ENCODE measurements at places on chromosomes 11 and 22.
A peak's percentile ranks its signal among the peaks of the same experiment; 100 is the strongest.

DNA sequence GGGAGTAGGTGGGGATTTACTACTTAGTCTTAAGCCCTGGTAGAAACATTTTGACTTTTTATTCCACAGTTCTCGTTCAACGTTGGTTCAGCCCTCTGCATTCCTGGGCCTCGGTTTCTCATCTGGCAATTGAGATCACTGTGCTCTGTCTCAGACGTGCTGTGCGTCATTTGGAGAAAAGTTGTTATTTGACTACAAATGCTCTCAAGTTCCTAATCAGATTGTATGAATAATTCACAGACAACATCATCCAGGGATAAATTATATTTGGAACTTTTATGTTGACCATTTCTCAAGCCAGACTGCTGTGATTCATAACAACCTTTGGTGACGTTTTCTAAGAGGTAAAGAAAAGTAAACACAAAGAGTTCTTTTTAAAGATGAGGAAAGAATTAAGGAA is 69.2 kb downstream of the BLID start:
- DNase-seq: no peak

DNA sequence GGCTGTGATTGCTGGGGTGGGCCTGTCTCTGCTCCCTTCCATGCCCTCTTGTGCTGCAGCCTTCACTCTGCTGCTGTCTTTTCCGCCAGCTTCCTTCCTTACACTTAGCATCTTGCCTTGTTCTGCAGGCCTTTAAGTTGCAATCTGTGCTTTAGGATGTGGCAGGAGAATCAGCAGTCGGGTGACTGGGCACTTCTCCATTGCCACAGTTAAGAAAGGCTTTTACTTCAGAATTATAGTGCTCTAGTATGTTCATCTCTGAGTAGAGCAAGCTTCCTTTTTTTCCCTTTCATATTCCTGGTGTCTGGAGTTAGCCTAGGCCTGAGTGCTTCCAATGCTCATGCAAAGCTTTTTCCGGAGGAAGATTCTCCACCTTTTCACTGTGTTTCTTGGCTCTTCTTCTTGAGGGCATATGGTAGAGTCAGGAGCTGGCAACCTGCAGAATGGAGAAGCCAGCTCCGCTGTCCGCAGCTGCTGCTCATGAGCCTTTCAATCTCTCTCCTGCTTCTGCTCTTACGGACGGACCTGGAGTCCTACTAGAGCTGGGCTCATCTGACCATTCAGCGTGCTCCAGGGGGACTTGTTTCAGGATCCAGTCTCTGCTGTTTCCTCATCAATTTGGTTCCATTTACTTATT is 20.2 kb downstream of the PPP6R2 start:
- DNase-seq: no peak

DNA sequence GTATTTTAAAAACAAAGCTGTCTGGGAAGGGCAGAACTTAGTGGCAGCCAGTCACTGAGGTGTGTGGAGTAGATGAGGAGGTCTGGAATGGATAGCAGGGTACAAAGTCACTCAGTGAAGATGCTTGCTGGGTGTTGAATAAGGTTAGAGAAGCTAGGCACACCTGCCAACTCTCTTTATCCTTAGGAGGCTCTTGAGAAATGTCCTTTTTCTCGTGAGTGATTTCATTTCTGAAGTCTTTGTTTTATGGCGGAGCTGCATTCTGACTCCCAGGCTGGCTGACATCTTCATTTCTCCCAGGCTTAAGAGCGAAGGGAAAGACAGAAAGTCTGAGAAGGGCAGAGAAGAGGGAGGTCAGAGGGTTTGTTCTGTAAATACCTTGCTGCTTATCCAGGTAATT is 31.0 kb downstream of the CECR2 start:
- no peak for DNase-seq

DNA sequence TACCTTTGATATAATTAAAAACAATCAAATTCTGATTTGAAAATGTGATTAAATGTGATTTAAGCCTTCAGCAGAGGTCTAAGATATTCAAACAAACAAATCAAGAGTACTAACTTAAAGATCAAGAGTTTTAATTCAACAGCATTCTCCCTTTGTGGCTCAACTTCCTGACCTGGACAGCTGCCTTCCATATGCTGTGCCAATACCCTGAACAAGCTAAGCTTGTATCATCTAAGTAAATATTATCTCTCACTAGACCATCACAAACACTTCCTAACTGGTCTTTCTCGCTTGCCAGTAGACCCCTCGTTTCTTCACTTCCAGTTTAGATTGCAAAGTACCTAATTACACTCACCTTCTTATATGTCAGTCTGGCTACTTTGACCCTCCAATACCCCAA is 35.9 kb upstream of the P4HA3 start:
- no peak for DNase-seq

DNA sequence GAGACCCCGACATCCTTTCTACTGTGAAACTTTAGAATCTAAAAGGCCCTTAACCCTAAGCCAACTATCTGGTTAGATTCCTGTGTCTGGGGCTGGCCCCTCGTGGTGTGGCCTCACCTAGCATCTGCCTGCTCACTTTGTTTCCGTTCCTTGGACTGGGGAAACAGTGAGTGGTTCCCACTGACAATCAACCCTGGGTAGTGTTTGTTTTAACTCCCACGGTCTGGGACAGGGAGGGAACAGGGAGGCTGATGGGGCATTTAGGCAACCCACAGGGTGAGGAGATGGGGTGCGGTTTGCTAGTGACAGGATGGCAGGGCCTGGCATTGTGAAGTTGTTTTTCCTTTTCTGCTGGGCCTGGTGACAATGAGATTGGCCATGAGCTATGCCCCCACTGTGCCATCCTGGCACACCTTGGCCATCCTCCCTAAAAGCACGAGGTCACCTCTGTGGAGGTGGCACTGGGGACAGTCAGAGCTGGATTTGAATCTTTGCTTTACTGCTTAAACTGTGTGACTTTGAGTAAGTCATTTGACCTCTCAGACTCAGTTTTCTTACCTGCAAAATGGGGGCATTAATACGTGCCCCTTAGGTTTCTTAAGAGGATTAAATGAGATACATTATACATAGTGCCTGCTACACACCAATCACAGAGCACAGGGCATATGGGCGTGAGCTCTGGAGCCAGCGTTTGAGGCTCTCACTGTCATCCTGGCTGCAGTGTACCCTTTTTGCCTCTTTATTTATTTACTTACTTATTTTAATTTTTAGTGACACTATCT is 31.4 kb downstream of the CHRDL2 start:
- no peak for DNase-seq

DNA sequence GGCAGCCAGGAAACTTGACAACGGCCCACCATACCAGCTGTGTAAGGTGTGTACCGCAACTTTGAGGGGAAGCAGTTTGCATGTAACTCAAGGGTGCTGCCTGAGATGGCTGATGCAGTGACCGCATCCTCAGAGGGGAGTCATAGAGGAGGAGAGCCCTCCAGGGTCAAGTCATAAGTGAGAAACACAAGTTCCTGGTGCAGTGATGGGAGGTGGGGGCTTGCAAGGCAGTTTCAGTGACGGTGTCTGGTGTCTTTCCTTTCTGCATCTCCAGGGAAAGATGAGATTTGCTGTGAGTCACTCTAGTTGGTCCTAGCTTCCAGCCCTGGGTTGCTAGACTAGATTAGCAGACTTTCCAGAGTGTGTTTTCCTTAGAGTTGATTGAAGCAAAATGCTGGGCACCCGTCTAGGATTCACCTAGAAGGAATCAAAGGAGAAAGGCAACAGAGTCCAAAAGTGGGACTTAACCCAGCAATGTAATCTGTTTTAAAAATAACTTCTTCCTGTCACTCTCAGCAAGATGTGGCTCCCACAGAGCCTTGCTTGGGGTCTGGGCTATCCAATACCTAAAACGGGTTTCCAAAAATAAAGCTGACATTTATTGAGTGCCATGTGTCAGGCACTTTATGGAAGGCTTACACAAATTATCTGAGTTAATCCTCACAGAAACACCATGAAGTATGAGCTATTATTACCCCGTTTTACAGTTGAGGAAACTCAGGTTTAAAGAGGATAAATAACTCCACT is 265.4 kb upstream of the PLET1 start:
- no peak for DNase-seq

GRCh38 chr11:77661670-77662069 is 24.1 kb upstream of the CLNS1A start:
- no peak for DNase-seq

DNA sequence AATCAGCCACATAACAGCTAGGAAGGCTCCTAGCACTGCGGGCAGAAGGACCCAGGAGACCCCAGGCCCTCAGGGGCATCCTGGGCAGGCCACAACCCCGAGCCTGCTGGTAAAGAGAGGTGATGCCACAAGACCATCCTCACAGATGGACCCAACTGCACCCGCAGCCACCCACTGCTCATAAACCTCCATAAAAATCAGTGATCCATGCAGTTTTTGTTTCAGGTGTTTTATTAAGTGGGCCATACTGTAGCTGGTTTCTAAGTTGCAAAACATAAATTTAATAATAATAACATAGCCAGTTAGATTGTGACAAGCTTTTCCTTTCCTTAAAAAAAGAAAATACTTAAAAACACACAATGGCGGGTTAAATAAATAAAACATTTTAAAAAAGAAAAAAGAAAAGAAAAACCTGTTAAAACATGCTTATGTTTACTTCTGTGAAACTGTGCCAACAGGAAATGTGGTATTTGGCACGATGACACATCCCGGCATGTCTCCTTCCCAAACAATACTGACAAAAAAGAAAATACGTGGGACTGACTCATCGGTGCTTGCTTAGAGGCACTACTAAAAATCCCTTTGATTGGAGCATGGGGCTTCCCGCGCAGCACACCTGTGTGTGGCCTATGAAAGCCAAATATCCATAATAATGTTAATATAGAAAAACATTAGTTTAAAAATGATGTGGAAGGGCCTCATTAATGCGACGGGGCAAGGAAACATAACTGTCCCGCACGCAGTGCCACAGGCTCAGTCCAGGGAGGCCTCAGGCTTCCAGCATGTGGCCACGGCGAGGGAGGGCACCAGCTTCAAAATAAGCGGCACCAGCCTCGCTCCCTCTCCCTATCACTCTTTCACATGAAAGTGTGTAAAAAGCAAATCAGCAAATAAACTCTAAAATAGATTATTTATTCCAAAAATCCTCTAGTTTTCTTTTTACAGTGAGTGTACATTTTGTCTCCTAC is 47.5 kb upstream of the SCUBE2 start:
- DNase-seq: peak; percentile 58

DNA sequence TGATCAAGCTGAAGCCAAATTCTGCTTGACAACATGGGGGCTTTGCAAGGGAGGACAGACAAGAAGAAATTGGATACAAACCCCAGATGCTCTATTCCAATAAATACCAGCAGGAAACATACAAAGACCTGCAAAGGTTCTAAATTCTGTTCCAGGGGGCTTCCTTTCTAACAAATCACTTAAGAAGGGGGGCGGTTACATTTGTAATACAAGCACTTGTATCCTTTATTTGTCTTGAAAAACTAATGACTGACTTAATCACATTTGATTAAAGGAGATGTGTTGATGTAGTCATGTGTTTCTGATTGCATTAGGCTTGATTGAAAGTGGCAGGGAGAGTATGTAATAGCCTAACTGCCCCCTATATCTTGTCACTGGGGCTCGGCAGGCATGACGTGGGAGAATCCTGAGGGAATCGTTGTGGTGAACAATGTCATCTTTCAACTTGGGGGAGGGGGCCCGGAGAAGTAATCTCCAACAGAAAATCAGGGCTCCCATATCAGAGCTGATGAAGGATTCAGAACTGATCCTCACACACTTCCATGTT is 361.7 kb downstream of the INSC start:
- no peak for DNase-seq

DNA sequence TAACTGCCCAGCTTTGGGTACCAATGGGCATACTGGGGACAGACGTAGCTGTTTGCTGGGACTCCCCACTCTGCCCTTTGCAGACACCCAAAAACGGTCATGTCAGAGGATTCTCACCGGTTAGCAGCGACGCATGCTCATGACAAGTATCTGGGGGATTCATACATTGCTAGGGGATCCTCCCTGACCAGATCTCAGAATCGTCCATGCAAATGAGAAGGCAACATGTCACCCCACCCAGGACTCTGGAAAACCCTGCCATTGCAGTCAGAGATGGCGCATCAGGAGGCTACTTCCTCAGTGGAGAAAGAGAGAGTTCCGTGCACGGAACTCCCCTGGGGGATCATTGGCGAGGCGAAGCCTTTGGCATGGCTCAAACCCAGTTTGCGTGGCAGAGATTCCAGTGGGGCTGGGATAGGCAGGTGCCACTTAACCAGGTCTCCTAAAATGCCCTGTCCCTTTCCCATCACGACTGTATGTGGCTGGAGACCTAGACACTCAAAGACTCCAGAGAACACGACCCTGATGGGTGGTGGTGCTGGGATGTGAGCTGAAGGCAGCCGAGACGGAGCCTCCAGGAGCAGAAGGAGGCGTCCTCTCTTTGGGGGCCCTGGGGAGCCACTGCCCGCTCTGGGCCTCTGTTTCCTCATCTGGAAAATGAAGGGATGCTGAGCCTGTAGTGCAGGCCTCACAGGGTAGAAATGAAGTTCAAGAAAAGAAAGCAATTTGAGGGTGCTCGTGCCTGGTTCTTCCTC is 4.9 kb downstream of the RGL4 start:
- DNase-seq: no peak

GRCh38 chr11:116833816-116834534 is 3.4 kb downstream of the APOA1 start:
- no peak for DNase-seq
